ENCODE measurements at places on chromosomes 7 and 10.

GRCh38 chr7:16586081-16586874 lies 59.3 kb downstream of the ANKMY2 start:
- no peak for DNase-seq

DNA sequence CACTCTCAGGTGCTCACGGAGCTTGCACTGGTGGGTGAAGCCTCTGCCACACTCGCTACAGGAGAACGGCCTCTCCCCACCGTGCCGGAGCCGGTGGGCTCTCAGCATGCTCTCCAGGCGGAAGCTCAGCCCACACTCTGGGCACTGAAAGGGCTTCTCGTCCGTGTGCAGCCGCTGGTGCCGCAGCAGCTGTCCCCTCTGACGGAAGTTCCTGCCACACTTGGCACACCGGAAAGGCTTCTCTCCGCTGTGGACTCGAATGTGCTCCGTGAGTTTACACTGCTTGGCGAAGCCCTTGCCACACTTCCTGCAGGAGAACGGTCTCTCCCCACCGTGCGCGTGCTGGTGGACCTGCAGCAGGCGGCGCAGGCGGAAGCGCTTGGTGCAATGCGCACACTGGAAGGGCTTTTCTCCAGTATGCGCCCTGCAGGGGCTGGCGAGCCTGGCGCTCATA lies 19.3 kb downstream of the ZNF786 start:
- DNase-seq = no peak

GRCh38 chr10:119248681-119249080 lies 41.3 kb downstream of the GRK5 start:
- no peak for DNase-seq

GRCh38 chr7:28536259-28536658 lies 123.9 kb downstream of the CREB5 start:
- no peak for DNase-seq

DNA sequence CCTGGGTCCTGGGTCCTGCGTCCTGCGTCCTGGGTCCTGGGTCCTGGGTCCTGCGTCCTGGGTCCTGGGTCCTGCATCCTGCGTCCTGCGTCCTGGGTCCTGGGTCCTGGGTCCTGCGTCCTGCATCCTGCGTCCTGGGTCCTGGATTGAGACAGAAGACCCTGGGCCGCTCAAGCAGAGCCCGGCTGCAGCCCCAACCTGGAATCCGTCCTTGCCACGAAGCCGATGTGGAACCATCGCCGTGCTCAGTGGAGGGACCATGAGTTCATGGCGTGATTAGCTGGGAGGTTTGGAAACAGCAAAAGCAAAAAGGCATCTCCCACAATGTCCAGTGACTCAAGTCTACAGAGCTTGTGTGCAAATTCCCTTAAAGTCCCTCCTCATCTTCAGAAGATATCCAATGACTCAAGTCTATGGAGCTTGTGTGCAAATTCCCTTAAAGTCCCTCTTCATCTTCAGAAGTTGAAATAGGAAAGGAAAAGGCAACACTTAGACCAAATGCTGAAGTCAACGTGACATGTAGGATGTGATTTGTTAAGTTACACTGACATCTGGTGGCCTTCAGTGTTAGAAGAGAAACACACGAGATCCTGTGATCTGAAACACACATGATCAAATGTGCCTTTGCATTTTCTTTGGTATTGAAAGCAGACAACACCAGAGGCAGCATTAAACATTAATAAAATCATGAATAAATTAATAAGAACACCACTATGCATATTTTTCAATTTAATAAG lies 179.9 kb downstream of the PTPRN2 start:
- DNase-seq = no peak

- DNase-seq = no peak
These were observed 8.8 kb downstream of the AKAP9 start for GRCh38 chr7:91949221-91950009.

GRCh38 chr7:84970670-84971069 lies 216.2 kb downstream of the SEMA3D start:
- DNase-seq = no peak

- no peak for DNase-seq
These were observed 10.9 kb upstream of the PFKP start for GRCh38 chr10:3056280-3057037.

GRCh38 chr7:69889976-69890351 lies 291.7 kb downstream of the AUTS2 start:
- no peak for DNase-seq

DNA sequence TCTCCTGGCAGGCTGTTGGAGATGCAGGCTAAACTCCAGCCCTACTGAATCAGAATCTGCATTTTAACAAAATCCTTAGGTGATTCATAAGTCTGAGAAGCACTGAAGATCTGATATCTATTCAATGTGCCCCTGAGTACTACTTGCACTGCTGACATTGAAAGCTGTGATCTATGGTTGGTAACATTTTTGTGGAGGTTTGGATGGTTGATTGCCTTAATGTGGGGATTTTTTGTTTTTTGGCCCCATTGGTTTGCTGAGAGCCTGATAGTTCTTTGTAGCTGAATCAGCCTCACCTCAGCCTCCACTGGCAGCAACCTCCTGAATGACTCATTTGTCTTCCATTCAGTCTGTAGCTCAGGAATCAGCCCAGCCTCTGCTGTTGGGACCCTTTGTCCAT lies 14.7 kb upstream of the LRRN3 start:
- no peak for DNase-seq

DNA sequence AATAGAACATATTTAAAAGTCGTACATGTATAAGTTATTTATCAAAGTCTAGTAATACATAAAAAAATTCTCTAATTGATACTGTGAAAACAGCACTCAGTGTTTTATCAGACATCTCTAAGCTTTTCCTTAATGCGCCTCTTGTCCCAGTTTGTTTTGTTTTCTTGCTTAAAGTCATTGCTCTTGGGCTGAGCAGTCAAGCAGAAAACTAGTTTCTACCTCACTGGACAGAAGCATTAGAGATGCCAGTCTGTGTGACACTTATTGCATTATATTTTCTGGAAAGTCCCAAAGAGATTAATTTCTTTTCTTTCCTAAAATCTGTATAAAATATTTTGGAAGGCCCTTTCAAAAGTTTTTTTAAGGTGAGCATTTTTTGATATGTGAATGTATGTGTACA lies 236.2 kb downstream of the PCLO start:
- DNase-seq = no peak

DNA sequence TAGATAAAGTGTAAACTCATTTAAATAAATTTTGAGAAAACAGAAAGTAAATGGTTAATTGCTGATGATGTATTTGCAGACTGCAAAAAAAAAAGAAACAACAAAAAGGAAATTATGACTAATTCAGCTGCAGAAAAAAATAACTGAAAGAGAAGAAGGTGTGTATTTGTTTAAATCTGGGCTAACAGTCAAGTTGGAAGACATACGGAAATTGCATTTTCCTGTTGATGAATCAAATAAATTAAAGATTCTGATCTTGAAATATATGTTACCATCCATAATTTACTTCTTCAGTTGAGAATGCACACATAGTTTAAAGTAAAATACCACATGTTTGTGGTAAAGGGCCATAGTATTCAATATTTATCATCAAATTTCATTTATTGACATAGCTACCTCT lies 19.3 kb upstream of the ING3 start:
- DNase-seq = no peak

- no peak for DNase-seq
These were observed 151.3 kb downstream of the TRIL start for GRCh38 chr7:28806841-28807240.

DNA sequence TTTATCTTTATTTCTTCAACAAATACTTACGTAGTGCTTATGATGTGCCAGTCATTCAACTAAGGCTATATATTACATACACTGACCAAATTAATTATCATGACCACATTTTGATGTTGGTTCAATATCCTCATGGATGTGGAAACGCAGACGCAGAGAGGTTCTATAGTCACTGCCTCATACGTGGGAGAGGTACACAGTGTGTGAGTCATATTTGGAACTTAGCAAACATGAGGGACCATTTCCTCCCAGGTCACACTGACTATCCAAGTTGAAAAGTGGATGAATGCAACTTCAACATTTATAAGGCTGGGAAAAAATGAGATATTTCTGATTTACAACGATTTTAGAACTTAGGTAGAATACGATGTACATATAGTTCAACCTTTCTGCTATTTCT lies 113.6 kb downstream of the PRLHR start:
- DNase-seq = no peak

- DNase-seq = no peak
These were observed 188.5 kb downstream of the ZMYND11 start for GRCh38 chr10:323651-324293.

DNA sequence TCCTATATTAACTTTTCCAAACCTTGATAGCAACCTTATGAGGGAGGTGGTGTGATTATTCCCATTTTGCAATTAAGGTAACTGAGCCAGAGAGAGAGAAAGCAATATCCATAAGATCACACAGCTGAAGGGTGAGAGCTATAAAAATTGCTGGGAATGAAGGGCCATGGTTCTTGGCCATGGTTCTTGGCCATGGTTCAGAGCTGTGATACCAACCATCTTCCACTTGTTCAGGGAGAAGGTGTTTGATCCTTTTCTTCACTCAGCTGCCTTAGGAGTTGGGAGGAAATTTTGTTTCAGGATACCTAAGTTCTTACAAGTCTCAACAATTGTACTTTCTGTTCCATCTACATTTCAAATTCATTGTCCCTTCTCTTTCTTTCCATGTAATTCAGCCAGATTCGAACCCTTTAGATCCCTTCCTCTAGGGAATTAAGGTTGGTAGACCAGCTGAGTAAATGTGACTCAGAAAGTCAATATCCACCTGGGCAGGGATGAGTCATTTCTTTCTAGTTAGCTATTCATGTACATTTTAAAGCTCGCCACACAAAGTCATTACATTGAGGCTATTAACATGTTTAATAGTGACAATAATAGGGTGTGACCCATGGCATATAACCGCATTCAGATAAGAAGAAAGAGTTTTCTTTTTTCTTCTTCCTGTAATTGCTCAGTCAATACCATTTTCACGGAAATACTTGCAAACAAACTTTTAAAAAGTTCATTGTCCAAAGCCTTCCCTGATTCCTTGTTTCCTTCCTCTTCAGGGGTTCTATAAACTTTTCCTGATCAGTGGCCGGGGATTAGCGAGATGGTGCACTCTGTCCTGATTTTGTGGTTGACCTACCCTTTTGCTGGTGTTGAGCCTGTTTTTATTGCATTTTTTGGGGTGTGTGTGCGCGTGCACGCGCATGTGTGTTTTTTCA lies 143.4 kb downstream of the TCF7L2 start:
- no peak for DNase-seq

- DNase-seq = peak; percentile 42
These were observed 210.9 kb downstream of the DGKB start for GRCh38 chr7:14691597-14692203.

DNA sequence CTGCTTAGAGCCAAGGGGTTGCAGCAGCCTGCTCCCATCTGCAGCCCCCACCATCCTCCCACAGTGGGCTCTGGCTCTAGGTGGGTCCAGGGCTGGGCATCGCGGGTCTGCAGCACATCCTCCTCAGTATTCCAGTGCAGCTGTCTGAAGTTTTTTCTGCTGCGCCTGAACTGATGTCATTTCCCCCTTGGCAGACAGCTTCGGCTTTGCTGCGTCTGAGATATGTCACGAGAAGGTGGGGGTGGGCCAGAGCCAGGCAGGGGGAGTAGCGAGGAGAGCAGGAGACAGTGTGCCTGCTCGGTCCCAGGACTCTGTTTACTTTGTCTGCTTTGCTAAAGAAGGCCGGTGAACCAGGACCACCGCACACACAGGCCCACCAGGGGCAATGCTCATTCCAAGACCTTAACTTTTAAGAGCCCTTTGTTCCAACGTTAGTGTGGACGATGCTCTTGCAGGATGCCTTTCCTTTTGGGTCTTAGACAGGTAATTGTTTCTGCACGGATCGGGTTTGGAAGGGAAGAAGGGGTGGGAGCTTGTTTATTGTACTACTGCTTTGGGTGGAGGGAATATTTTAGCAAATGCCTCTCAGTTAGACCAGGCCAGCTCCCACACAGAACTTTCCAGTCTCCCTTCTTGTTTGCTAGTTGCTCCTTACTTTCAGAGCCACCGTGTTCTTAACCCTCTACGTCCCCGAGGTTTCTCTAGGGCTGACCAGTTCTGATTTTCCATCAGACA lies 32.4 kb downstream of the WBP1L start:
- peak; percentile 17 for DNase-seq

GRCh38 chr7:151244841-151245346 lies 3.6 kb downstream of the SMARCD3 start:
- no peak for DNase-seq

DNA sequence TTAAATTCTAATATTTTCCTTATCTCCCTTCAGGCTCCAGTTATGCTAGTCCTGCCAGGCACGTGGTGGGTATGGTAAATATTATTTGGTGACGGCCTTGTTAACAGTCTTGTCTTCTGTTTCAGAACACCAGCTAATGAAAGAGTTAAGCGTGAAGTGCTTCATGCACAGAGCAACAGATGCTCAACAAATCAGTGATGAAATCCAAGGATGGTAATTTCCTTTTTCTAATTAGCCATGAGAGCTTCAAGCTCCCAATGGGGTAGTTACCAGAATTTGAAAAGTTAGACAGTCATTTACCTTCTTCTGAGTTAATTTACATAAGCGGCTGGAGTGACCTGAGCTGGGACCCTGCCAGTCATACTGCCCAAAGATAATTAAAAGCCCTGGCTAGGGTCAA lies 1.9 kb upstream of the OTUD1 start:
- DNase-seq = no peak

DNA sequence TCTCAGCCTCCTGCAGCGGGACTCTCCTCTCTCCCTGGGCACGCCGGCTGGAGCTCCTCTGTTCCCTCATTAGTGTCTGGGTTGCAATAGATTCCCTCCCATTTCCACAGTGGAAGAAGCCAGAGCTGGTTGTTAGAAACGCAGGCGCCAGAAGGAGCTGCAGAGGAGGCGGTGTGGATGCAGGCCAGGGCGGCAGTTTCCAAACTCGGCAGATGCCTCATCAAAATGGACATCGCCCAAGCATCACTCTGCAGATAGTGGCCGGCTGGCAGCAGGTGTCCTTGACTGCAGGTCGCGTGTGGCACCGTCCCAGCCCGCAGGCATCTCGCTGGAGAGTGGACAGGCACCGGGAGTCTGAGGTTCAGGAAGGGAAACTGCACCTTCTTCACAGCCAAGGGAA lies 201.8 kb downstream of the TCERG1L start:
- no peak for DNase-seq

GRCh38 chr7:132124575-132124974 lies 451.7 kb downstream of the PLXNA4 start:
- no peak for DNase-seq
